HCT116 (cell line): ENCODE measurements at places on chromosomes 7 and 10. TPM values are rescaled to one million over a fixed set of nuclear protein-coding genes. Genes with fewer than 3 reads are reported as not detected.

The INSYN2A gene
- not detected for total RNA-seq

The SPDYE11 gene
- total RNA-seq = not detected

The C10orf90 gene
- not detected for total RNA-seq

GRCh38 chr7:96349572-96349971, 27.7 kb upstream of the SLC25A13 start:
- DNase-seq = no peak

- no peak for DNase-seq
Observed at GRCh38 chr10:91880310-91880709, 29.0 kb downstream of the FGFBP3 start.

DNA sequence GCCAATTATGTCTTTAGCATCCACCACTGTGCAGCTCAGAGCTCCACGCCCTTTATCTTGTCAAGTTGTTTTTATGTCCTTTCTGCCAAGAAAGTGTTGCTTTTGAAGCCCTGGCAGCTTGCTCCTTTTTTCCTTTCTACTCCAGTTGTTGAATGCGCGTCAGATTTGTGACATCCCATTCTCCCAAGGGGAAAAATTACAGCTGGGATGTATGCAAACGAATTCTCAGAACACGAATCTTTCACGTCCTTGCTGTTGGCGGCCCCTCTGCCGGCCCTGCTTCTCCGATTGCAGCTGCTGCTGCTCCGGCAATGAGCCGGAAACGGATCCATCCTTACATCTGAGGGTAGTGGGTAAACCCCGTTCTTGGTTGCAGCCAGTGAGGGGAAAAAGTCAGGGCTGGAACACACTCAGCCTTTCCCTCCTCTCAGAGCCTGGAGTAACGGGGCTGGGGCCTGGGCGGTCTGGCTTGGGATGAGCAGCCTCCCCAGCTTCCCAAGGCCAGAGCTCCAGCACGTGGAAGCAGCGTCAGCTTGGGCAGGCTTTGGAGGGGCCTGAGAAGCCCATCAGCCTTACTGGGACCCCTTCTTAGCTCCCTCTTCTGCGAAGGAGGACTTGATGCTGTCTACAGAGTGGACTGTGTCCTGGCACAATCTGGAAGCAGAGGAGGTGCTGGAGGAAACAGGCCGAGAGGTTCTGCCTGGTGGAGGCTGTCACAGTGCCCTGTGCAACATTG, 79.0 kb upstream of the CHST15 start:
- DNase-seq = no peak

GRCh38 chr10:104318810-104319741, 19.2 kb downstream of the ITPRIP start:
- DNase-seq = no peak

GRCh38 chr7:133675510-133676218, 422.8 kb downstream of the EXOC4 start:
- DNase-seq = no peak

- no peak for DNase-seq
Observed at GRCh38 chr7:882336-883035, 6.1 kb downstream of the GET4 start.

- DNase-seq = no peak
Observed at GRCh38 chr10:113991091-113991860, 52.4 kb upstream of the ADRB1 start.

DNA sequence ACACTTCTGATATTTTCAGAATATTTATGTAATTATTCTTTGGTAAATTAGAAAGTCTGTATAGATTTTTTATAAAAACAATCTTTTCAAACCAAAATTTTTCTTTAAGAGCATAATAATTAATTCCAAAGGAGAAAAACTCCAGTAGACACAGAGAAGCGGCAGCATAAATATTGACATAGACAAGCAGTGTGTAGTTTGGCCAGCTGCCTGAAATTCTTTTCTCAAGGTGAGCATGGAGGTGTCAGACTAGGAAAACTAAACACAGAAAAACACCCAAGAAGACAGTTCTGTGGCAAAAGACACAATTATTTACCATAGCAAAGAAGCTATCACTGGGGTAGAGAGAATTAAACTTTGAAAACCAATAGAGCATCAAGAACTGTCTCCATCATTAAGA, 82.4 kb downstream of the KLF6 start:
- DNase-seq = no peak
